Activated gamma-delta T cell treated with Interleukin-2 at 50 U/mL for 16 hours (primary cell): ENCODE measurements at places on chromosomes 13 and 19.

DNA sequence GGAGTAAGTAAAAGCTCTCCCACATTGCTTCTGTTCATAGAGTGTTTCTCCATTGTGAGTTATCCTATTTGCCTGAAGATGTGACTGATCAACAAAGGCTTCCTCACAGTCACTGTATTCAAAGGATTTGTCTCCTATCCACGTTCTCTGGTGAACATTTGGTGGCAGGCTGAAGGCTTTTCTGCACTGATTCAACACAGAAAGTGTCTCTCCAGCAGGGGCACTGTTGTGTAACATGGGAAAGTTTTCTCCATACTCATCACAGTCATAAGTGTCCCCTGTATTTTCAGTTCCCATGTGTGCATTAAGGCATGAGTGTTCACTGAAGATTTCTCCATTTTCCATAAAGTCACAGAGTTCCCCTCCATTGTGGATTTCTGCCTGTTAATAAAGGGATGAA lies 17.6 kb downstream of the ZNF121 start:
- DNase-seq: no peak

DNA sequence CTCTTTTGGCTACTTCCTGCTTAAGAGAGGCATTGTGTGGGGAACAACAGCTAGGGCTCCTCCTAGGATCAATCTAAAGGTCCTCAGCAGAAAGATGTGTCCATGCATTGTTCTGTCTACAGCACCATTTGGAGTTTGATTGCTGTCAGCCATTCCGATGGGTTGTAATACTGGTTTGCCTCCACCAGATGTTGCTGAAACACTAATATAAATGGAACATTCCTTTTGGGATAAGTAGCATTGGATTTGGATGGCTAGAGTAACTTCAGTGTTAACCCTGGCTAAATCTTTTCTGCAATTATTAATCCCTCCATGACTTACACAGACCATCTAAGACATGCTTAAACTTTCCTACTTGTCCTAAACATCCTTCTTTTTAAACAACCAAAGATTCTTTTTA lies 104.2 kb downstream of the TDRD3 start:
- no peak for DNase-seq

DNA sequence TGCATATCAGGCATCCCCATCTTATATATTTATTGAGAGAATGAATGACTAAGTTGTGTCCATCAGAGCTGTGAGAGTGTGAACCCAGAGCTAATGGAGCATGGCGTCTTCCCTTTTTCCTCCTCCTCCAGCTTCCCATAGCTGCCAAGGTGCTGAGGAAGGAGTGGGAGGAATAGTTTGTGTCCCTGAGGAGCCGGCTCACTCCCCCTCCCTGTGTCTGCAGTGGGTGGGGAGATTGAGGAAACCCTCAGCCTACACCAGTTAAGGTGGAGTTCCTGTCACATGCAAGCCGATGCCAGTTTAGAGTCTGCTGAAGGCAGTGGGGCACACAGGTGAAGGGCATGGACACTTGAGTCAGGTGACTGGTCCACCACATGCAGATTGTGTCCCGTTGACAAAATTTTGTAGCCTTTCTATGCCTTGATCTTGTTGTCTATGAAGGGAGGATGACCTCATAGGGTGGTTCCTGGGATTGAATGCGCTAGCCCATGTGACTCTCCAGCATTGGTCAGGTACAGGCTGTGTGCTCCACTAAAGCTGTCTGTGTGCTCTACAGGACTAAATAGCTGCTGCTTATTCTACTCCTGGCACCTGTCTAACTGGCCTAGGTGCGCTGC lies 47.6 kb upstream of the GPI start:
- peak; percentile 7 for DNase-seq

DNA sequence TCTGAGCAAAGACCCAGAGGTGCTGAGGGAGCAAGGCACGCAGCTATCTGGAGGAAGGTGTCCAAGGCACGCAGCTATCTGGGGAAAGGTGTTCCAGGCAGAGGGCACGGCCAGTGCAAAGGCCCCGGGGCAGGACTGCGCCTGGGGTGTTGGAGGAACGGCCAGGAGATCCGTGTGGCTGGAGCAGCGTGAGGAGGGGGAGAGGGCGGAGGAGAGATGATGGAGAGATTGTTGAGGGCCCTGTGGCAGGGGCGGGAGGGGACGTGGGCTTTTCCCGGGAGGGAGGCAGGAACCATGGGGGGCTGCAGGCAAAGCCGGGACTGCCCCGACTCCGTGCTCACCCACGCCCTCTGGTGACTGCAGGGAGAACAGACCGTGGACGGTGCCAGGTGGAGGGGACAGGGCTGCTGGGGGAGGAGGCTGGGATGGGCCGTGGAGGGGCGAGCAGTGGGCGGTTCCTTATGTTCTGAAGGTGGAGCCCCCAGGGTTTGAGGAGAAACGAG lies 13.3 kb upstream of the MISP start:
- peak; percentile 53 for DNase-seq

DNA sequence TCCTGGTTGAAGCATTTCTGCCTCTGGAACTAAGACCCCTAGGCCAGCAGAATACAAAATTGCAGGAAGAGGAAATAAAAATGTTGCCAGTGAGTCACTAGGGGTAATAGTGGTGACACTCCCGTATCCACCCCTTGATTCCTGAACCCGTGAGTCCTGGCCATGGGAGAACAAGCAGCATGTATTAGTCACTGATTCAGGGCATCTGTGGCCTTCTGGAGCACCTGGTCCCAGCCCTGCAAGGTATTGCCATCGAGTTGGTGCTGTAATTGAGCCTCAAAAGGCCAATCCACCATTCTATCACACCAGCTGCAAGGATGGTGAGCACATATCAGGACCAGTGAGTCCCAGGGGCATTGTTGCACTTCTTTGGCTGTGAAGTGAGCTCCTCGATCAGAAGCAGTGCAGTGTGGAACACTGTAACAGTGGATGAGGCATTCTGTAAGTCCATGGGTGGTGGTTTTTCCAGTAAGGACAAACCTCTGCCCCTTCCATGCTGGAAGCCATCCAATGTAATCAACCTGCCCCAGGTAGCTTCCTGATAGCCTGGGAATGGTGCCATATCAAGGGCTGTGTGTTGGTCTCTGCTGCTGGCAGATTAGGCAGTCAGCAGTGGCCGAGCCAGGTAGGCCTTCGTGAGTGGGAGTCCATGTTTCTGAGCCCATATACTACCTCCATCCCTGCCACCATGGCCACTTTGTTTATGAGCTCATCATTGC lies 39.6 kb downstream of the C1QTNF9 start:
- no peak for DNase-seq

- DNase-seq: no peak
Observed at GRCh38 chr13:112525356-112525945, 62.5 kb downstream of the TUBGCP3 start.

DNA sequence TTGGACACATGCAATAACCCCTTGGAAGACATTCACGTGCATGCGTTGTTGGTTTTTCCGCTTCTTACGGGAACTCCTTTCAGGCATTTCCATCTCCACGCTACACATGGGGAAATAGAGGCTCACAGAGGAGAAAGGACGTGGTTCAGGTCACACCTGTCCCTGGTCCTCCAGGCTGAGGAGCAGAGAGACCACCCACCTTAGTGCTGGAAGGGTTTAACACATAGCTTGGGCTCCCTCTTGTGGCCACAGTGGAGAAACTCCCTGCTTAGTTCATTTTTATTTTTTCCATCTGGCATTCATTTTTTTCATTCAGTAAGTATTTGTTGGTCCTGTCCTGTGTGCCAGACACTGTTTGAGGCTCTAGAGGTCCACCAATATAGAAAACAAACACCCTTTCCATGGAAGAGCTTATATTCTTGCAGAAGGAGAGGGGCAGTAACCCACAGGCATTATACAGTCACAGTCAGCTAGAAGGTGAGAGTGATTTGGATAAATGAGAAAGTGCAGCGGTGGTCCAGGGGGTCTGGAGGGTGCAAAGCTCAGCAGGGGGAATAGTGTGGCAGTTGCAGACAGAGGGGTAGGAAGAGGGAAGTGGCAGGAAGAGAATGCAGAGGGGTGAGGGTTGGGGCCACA lies 24.2 kb upstream of the TTYH1 start:
- DNase-seq: peak; percentile 75
